Retinal pigment epithelial cell (primary cell): ENCODE measurements at places on chromosomes 11 and 22.

DNA sequence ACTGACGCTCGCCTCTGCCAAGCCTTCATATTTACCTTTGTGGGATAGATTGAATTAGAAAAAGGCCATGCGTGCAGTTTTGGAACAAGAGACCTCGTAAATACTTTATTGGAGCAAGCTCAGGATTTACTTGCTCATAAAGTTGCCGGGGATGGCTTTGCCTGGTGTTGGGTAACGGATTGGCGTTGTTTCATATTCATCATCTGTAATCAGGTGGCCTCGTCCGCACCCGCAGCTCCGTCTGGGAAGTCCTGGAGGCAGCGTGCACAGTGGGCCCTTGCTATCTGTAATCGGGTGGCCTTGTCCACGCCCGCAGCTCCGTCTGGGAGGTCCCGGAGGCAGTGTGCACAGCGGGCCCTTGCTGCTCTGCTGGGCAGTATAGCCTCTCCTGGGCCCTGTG lies 1209.3 kb downstream of the BRD1 start:
- no peak for DNase-seq

DNA sequence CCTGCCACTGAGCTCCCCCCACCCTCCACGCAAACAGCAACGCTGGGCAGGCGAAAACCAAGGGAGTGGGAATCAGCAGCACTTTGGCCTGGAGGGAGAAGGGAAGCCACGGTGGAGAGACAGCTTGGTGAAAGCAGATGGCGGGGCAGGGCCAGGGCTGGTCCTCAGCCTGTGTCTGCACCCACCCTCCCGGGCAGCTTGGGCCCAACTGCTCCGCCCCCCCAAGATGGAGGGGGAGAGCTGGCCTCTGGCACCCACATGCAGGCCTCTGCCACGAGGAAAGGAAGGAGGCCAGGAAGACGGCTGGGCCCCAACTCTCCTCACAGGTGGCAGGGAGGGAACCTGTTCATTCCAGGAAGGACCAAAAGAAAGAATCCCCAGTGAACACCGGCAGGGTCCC lies 17.8 kb downstream of the MAFF start:
- DNase-seq = no peak

- no peak for DNase-seq
Observed at GRCh38 chr11:131411636-131412035, 41.2 kb downstream of the NTM start.

- no peak for DNase-seq
Observed at GRCh38 chr11:34830648-34831047, 85.5 kb downstream of the APIP start.

- DNase-seq = no peak
Observed at GRCh38 chr11:130533871-130534270, 85.4 kb downstream of the ADAMTS15 start.

DNA sequence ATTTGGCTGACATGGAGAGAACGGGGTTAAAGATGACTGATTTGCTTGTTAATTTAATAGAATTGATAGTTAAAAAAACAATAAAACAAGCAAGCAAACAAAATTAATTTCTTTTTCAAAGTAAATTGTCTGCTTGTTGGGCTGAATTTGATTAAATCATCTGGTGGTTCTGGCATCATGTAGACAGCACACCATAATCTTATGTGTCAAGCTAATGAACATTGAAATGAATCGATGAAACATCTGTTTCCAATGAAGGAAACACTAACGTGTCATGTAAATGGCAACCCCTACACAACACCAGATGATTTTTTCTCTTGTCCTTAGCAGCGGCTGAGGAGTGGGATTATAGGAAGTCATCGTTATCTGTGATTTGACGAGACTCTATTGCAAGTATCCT lies 399.6 kb upstream of the RAG2 start:
- no peak for DNase-seq

- no peak for DNase-seq
Observed at GRCh38 chr11:112103446-112103845, 16.8 kb downstream of the SDHD start.

- DNase-seq = peak; percentile 69
Observed at GRCh38 chr11:128095466-128095981, 491.8 kb downstream of the ETS1 start.

- no peak for DNase-seq
Observed at GRCh38 chr11:111082664-111083063, 162.9 kb upstream of the POU2AF2 start.

DNA sequence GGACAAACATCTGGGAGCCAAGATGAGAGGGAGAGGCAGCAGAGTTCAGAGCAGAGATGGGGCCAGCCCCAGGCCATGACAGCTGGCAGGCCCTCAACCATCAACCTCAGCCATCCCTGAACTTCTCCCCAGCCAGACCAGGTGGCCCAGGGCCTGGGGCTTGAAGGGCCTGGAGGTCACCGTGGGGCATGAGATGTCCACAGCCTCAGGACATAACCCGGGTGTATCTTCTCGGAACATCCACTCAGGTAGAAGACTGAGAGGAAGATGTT lies 12.4 kb upstream of the SLC39A13 start:
- DNase-seq = no peak

DNA sequence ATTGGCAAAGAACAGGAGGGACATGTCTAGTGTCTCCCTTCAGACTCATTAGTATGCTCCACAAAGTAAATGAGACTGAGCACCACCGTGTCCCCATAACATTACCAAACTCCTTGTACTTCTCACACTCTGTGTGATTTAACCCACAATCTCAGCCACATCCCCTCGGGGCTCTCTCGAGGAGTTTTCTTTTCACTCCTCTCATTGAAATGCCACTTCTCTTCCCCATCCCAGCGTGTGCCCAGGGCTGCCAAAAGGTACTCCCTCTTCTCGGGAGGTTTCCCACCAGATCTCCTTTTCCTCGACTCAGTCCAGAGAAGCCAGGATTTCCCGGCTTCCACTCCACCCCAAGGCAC lies 1.1 kb downstream of the RBFOX2 start:
- DNase-seq = no peak

- no peak for DNase-seq
Observed at GRCh38 chr11:134150195-134150903, 73.4 kb downstream of the NCAPD3 start.

GRCh38 chr11:26040339-26040738 lies 291.6 kb upstream of the ANO3 start:
- no peak for DNase-seq

- no peak for DNase-seq
Observed at GRCh38 chr22:25959818-25960774, 209.2 kb upstream of the SEZ6L start.

DNA sequence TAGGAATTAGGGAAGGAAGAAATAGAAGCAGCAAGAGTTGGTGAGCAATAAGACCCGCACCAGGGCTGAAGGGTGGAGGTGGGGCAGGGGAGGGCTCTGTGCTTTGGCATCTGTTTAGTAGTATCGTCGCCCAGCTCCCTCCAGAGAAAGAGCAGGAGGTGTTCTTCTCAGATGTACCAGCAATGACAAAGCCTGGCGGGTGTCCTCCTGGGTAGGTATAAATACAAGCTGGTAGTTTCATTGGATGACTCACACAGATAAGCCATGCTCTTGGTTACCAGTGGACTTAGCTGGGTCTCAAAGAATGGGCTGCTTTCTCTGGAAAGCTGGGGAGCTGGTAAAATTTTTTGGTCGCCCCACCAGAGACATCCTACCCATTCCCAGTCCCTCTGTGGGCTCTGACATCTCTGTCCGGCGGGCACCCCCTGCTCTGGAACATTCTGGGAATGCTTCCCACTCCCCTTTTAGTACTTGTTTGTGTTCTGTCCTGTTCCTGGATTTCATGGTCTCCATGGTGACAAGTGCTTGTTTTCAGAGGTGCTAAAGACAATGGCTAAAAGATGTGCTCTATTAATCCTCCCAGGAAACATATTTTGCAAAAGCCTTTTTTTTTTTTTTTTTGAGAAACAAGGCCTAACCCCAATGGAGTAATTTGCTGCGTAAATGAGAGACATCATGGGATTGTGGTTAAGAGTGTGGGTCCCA lies 15.4 kb upstream of the TUBA8 start:
- DNase-seq = no peak

GRCh38 chr22:49693416-49693815 lies 134.3 kb downstream of the BRD1 start:
- no peak for DNase-seq

GRCh38 chr11:14676068-14676467 lies 32.5 kb downstream of the PDE3B start:
- DNase-seq = no peak

DNA sequence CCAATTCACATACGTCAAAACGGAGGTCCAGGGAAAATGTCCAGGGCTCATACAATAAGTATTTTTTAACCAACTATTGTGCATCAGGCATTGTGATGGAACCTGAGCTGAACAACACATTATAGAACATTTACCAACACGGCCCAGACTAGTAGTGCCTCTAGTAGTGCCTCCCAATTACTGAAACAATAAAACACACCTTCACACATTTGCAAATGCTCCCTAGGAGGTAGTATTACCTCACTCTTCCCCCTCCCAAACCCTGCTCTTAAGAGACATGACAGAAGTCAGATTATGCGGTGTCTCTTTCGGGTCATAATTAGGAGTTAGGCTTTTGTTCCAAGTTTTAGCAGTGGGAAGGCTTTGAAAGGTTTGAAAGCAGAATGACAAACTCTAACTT lies 61.1 kb downstream of the PAK1 start:
- no peak for DNase-seq

DNA sequence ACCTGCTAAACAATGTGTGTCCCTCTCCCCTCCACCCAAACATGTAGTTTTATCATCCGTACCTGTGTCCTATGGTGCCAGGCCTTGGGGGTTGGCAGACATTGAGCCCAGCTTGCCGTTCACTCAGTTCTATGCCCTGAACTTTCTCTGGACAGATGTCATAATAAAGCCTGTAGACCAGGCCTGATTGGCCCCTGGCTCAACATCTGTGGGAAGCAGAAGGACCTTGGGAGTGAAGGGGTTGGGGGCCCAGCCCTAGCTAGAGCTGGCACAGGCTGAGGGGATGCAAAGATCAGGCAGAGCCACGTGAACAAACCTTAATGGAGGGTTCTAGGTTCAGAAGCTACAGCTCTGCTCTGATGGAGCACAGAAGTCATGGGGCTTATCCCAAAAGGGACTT lies 600.6 kb downstream of the BUD13 start:
- no peak for DNase-seq

DNA sequence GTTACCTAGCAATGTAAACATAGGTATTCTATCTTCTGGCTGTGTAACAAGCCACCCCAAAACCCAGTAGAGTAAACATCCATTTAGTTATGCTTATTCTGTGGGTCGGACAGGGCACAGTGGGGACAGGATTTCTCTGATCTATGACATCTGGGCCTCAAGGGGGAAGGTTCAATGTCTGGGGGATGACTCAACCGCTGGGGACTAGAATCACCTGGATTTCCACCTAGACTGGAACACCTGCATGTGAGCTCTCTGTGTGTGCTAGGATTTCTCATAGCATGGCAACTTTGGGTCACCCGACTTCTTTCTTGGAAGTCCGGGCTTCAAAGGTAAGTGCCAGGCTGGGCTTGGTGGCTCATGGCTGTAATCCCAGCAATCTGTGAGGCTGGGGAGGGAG lies 36.5 kb upstream of the MICAL2 start:
- DNase-seq = no peak

DNA sequence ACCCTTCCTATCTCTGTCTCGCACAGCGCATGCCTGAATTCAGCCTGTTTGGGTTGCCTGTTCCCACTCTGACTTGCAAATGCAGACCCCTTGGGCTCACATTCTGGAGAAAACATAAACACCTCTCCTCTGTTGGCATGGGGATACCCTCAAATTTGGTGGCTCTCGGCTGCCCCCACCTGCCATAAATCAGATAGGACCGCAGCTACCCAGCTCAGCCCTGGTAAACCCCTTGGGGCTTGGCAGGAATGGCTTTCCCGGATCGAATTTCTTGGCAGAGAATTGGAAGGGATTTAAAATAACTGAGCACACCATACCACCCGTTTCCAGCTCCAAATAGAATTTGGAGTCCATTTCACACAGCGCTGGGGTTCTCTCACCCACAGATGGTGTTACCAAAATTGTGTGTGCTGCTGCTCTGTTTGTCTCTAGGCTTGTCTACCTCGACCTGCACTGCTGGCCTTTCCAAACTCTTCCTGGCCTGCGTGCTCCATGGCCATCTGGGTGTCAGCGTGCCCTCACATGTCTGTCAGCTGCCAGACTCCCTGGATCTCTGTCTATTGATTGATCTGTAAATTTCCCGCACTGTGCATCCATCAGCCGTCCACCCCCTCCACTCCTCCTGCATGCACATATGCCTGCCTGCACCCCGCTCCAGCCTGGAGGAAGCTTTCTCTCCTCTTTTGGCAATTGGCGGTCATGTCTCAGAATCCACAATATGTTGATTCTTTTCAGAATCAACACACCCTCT lies 134.0 kb downstream of the NTM start:
- DNase-seq = no peak

- no peak for DNase-seq
Observed at GRCh38 chr11:2440646-2441045, 3.7 kb downstream of the TRPM5 start.

- no peak for DNase-seq
Observed at GRCh38 chr22:43101306-43101705, 9.2 kb upstream of the BIK start.

DNA sequence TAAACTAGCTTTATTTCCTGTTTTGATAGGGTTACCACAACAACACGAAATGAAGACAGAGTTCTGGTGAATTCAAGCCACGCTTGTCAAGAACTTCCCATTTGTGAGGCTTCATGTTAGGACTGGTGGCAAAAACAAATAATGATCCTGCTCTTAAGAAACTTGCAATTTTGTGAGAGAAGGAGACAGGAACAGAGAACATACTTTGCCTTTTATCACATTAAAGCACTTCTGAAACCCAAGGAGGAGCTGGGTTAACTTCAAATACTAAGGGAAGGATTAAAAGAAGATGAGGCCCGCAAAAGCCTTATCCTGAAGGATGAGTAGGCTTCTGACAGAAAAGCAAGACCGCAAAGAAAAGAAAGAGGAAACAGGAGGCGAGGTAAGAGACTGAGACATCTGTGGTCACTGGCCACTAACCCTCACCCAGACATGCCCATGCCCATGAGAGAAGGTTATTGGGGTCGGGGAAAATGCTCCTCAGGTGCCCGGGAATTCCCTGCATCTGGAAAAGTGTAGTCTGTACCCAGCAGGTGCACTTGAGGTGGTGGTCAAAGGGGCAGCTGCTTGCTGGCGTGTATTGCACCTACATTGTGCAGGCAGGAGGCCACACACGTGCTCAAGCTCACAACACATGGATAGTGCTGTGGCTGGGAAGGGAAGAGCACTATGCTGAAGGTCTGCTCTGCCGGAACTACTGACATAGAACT lies 50.5 kb downstream of the MAPK1 start:
- DNase-seq = peak; percentile 42
